Hematopoietic multipotent progenitor cell treated with erythropoietin and hydrocortisone succinate and interleukin-3 and kit ligand, for 4 days (in vitro differentiated cells): ENCODE measurements at places on chromosomes 4 and X.
A peak's percentile ranks its signal among the peaks of the same experiment; 100 is the strongest.

DNA sequence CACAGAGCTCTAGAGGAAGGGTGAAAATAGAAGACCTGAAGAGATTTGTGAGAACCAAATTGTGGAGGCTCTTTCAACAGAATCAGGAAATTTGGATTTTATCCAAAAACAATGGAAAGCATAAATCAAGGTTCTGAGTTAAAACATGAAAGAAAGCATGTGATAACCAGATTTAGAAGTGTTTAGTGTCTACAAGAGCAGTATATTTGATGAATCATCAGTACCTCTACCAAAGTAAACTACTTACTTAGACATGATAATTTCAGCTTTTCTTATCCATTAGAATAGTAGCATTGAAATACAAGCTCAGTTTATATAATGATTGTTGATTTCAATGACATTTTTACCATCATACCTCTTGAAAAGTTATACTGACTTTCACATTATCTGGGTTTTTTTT, 25.9 kb upstream of the INTU start:
- DNase-seq, result no peak

DNA sequence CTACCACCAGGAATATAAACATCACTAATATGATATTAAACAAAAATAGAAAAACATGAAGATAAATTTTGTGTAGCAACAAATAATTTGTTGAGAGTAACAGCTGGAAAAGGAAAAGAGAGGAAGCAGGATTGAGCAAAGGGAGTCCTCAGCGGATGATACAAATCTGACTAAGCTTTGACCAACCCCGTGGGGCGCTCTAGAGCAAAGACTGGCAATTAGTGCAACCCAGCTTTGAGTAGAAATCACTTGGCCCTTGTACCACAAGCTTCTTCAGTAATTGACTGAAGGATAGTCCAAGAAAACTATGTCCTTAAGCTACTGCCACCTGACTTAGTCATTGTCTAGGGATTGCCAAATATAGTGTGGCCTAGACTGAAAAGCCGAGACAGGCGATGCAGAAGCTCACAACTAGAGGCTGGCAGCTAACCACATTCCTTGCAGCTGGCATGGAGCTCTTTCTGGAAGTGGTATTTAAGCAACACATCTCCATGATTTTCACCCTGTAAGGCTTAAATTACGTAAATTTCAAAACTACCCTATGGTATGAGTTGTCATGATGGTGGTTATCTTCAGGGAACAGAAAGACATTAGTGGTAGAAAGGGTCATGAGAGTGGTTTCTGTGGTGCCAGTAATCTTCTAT, 396.0 kb downstream of the PDGFC start:
- peak; percentile 69 for DNase-seq

GRCh38 chr4:23091711-23092110, 399.0 kb downstream of the GBA3 start:
- peak; percentile 40 for DNase-seq

- no peak for DNase-seq
Observed at GRCh38 chr4:8644461-8644891, 51.9 kb downstream of the CPZ start.

DNA sequence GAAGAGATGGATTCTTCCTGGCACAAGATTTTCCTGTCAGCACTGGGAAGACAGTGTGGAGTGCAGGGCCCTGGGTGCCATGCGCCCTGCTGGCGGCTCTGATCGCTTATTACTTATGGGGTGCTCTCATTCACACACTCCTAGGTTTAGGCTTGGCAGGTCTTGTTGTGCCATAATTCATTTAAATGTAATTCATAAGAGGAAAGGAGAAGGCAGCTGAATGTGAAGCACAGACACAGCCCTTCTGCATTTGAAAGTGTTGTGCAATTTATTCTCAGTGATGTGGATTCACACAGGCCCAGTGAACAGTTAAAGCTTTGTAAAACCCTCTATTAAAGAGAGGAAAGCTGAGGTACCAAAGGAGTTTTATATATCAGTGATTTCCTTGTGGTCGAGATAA, 249.7 kb downstream of the C4orf33 start:
- DNase-seq, result no peak

- no peak for DNase-seq
Observed at GRCh38 chr4:155099231-155099630, 109.2 kb upstream of the NPY2R start.

GRCh38 chrX:24375600-24376131, 15.2 kb downstream of the SUPT20HL1 start:
- DNase-seq, result no peak

- DNase-seq, result no peak
Observed at GRCh38 chrX:153921070-153921469, 5.0 kb downstream of the ARHGAP4 start.

GRCh38 chr4:129077326-129077725, 16.0 kb downstream of the SCLT1 start:
- DNase-seq, result no peak

GRCh38 chr4:134390319-134390718, 188.7 kb upstream of the PABPC4L start:
- no peak for DNase-seq

DNA sequence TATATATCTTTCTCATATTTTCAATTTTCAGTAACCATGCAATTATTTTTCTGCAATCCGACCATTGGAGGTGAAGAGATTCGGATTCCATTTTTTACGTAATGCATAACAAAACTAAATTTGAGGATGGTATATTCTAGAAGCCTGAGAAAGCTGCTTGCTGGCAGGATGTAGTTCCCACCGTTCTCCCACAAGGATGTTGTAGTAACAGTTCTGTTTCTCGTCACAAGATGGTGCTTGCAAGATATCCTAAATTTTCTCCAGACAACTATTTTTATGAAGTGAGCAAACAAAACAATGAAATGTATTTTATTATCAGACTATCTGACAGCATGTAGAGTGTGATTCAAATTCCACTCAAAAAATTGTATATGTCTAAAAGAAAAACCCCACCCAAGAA, 10.7 kb downstream of the PWWP3B start:
- DNase-seq, result no peak

DNA sequence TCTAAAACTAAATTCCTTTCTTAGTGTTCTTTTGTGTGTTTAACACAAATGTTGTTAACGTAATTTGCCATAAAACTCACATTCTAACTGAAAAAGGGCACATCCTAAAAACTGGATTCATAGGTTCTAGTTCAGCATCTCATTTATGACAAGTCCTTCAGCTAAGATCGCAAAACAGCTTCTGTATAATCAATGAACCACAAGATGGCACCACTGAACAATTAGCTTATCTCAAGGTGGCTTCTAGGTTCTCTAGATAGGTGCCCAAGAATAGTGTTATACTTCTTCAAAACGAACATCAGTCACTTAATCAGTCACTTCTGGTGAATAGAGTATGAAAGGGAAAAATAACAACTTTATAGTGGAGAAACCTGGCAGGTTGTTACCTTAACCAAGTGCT, 54.3 kb downstream of the NRK start:
- peak; percentile 7 for DNase-seq
